ENCODE measurements at places on chromosomes 16 and 17. TPM values are rescaled to one million over a fixed set of nuclear protein-coding genes. Genes with fewer than 3 reads are reported as not detected.

PPP1R27 gene
- not detected for total RNA-seq

HOXB13 gene
- 8.1 TPM for total RNA-seq

PLK1 gene
- 94.8 TPM for total RNA-seq

OR3A3 gene
- total RNA-seq, result not detected

FMNL1 gene
- total RNA-seq, result 20.0 TPM

MYH2 gene
- not detected for total RNA-seq

BICDL2 gene
- total RNA-seq, result 0.21 TPM

PSME3 gene
- 110 TPM for total RNA-seq

RDM1 gene
- 5.5 TPM for total RNA-seq

NEK8 gene
- 11.9 TPM for total RNA-seq

NPIPA3 gene
- 3.7 TPM for total RNA-seq

FOXO3B gene
- total RNA-seq, result 4.2 TPM

TP53TG3C gene
- total RNA-seq, result not detected

ZNF23 gene
- total RNA-seq, result 5.2 TPM

ATP2C2 gene
- total RNA-seq, result 0.67 TPM

KRT12 gene
- not detected for total RNA-seq

SOCS1 gene
- 4.8 TPM for total RNA-seq

USP7 gene
- total RNA-seq, result 125 TPM

CACNA1H gene
- 31.1 TPM for total RNA-seq

KRT24 gene
- total RNA-seq, result not detected

ZC3H7A gene
- total RNA-seq, result 52.3 TPM

NEUROD2 gene
- not detected for total RNA-seq

C17orf78 gene
- not detected for total RNA-seq

TP53TG3F gene
- total RNA-seq, result 0.54 TPM

TRIM37 gene
- total RNA-seq, result 43.3 TPM

SCIMP gene
- not detected for total RNA-seq

HSD17B2 gene
- 0.41 TPM for total RNA-seq

TNRC6C gene
- 10.1 TPM for total RNA-seq

NPIPB6 gene
- 1.3 TPM for total RNA-seq

TGFB1I1 gene
- total RNA-seq, result 32.5 TPM

KRTAP2-3 gene
- not detected for total RNA-seq

NAA60 gene
- total RNA-seq, result 56.0 TPM

CDH1 gene
- total RNA-seq, result 65.8 TPM

CNTD1 gene
- 0.13 TPM for total RNA-seq

CFAP119 gene
- total RNA-seq, result 21.0 TPM

CRYM gene
- total RNA-seq, result 0.41 TPM

CES1 gene
- total RNA-seq, result 27.5 TPM

GJC1 gene
- total RNA-seq, result 89.4 TPM

ABCA9 gene
- total RNA-seq, result 0.05 TPM

OR1F1 gene
- total RNA-seq, result 0.26 TPM

GNAO1 gene
- 33.4 TPM for total RNA-seq

SLC13A2 gene
- total RNA-seq, result not detected

Data from Panc1 (cell line).